ENCODE measurements at places on chromosomes 6 and 20.

GRCh38 chr6:129055796-129056195 is 172.9 kb downstream of the LAMA2 start:
- DNase-seq = no peak

GRCh38 chr6:160022793-160023192 is 53.9 kb downstream of the IGF2R start:
- DNase-seq = no peak

GRCh38 chr6:151248295-151248694 is 8.5 kb downstream of the AKAP12 start:
- DNase-seq = no peak

DNA sequence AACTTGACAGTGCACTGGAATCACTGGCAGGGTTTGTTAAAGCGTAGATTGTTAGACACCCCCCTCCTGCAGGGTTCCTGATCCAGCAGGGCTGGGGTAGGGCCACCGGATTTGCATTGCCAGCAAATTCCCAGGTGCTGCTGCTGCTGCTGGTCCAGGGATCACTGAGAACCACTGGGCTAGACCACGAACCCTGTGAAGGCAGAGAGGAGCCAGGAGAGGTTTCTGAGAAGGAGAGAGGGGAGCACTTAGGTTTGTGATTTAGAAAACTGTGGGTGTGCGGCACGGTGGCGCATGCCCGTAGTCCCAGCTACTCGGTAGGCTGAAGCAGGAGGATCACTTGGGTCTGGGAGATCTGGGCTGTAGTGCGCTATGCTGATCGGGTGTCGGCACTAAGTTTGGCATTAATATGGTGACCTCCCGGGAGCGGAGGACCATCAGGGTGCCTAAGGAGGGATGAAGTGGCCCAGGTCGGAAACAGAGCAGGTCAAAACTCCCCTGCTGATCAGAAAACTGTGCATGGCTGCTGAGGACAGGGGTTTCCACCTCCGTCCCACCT is 53.6 kb upstream of the FAM83D start:
- DNase-seq = no peak

- DNase-seq = no peak
These were observed 9.4 kb upstream of the AVP start for GRCh38 chr20:3093861-3094361.

GRCh38 chr6:41578217-41579087 is 32.3 kb downstream of the FOXP4 start:
- DNase-seq = no peak

Measured in HS-5 (cell line).